Effector memory CD8-positive, alpha-beta T cell (primary cell): ENCODE measurements at places on chromosomes 6 and 20.

- no peaks in the 10 kb centered on the region for H3K4me1 ChIP-seq
- no peaks in the 10 kb centered on the region for H3K36me3 ChIP-seq
- H3K27me3 ChIP-seq, result peaks cover 28% of the 10 kb centered on the region
- H3K4me3 ChIP-seq, result no peak overlapping the region
Measured at GRCh38 chr6:1498491-1499113, 109.2 kb downstream of the FOXF2 start.

- no peak overlapping the region for H3K4me3 ChIP-seq
- peaks cover 2% of the 10 kb centered on the region for H3K4me1 ChIP-seq
- H3K27me3 ChIP-seq, result peaks cover 93% of the 10 kb centered on the region
Measured at GRCh38 chr20:46177768-46178167, 59.7 kb downstream of the CD40 start.

DNA sequence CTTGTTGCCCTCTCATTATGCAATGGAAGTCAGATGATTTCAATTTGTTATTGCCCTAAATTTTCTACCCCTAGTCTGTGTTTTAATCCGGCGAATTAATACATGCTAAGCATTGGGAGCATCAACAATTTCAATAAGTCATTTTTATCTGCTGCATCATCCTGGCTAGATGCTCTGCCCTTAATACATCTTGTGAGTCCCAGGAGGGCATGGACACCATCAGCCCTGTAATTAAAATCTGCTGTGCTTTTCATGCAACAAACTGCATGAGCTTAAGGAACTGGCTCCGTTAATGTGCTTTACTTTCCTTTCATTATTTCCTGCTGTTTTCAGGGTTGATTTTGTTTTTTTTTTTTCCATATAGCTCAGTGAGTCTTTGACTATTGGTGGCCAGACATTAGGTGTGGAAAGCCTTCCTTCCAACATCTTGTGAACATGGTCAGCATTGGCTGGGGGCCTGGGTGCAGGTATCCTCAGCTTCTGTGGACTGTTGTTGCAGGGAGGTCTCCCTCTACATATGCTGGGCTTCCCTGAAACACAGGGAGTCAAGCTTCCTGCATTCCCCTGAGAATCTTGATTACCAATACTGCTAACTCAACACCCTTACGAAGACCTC is 8.5 kb upstream of the PBOV1 start:
- DNase-seq, result no peak
- peaks cover 45% of the 10 kb centered on the region for H3K27me3 ChIP-seq
- H3K36me3 ChIP-seq, result no peaks in the 10 kb centered on the region
- H3K4me3 ChIP-seq, result no peak overlapping the region

DNA sequence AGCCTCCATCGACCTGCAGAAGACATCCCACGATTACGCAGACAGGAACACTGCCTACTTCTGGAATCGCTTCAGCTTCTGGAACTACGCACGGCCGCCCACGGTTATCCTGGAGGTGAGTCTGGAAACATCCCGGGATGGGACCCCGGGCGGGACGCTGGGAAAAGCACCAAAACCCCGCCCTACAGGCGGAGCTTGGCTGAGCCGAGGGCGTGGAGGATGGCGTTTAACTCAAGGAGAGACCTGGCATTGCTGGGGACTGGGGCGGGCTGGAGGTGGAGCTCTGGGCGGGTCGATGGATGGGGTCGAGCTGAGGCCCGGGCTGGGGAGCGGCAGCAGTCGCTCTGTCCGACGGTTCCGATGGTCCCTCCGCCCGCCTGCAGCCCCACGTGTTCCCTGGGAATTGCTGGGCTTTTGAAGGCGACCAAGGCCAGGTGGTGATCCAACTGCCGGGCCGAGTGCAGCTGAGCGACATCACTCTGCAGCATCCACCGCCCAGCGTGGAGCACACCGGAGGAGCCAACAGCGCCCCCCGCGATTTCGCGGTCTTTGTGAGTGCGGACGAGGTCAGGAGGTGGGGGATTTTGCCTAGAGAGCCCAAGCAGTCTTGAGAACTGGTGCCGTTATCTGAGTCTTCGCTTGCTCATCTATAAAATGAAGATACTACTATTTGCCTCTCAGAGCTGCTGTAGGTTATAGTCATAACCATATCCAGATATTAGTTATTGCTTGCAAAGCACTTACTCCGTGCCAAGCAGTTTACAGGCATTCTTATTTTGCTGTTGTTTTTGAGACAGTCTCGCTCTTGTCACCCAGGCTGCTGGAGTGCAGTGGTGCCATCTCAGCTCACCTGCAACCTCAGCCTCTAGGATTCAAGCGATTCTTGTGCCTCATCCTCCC is 3.8 kb downstream of the SPAG4 start:
- peak overlapping the region; percentile 90 for H3K4me3 ChIP-seq
- peaks cover 34% of the 10 kb centered on the region for H3K4me1 ChIP-seq
- H3K27me3 ChIP-seq, result no peaks in the 10 kb centered on the region

DNA sequence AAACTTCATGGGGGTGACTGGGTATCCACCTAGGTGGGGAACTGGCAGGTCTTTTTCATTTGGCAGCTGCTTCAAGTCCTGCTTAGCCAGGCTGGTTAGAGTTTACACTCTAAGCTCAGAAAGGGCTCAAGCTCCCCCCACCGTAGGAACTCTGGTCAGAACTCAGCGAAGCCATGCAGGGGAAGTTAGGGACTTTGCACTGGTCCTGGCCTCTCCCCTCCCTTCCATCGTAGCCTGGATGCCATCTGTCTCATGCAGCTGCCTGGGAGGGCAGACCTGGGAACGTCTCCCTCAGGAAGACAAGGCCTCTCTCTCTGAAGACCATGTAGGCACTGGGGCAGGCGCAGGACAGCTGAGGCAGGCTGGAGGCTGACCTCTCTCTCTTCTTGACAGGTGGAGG is 183.8 kb upstream of the UST start:
- peaks cover 18% of the 10 kb centered on the region for H3K4me1 ChIP-seq
- H3K27me3 ChIP-seq, result peaks cover 26% of the 10 kb centered on the region
- no peak overlapping the region for H3K4me3 ChIP-seq
- H3K36me3 ChIP-seq, result no peaks in the 10 kb centered on the region

GRCh38 chr20:14259689-14260088 is 77.7 kb downstream of the FLRT3 start:
- no peaks in the 10 kb centered on the region for H3K4me1 ChIP-seq
- DNase-seq, result no peak
- no peak overlapping the region for H3K4me3 ChIP-seq

DNA sequence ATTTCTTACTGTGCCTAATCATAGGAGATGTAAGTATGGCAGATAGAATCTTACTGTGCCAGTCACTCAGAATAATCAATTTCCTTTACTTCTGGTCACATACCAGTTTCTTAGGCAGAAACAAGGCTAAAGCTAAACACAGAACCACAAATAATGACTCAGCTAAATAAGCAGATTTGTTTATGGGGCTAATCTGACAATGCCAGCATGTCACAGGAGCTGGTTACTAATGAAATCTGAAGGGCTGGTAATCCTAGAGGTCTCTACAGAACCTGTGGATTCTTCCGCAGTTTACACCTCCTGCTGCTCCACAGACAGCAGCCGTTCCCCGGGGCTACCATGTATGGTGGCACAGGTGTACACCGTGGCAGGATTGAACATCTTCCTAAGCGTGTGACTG is 80.8 kb downstream of the LYRM4 start:
- DNase-seq, result no peak
- H3K36me3 ChIP-seq, result no peaks in the 10 kb centered on the region
- H3K27me3 ChIP-seq, result no peaks in the 10 kb centered on the region
- H3K27ac ChIP-seq, result no peak overlapping the region
- H3K4me1 ChIP-seq, result peaks cover 11% of the 10 kb centered on the region

- H3K4me3 ChIP-seq, result no peak overlapping the region
- H3K27ac ChIP-seq, result peak overlapping the region; percentile 83
- no peak for DNase-seq
- H3K27me3 ChIP-seq, result no peaks in the 10 kb centered on the region
- peaks cover 76% of the 10 kb centered on the region for H3K36me3 ChIP-seq
Measured at GRCh38 chr20:48740712-48741111, 87.1 kb downstream of the PREX1 start.

GRCh38 chr6:5462856-5463255 is 201.5 kb downstream of the FARS2 start:
- no peaks in the 10 kb centered on the region for H3K27me3 ChIP-seq
- H3K4me3 ChIP-seq, result no peak overlapping the region

GRCh38 chr6:135535989-135536414 is 38.5 kb upstream of the AHI1 start:
- H3K27ac ChIP-seq, result no peak overlapping the region
- peaks cover 25% of the 10 kb centered on the region for H3K4me1 ChIP-seq

DNA sequence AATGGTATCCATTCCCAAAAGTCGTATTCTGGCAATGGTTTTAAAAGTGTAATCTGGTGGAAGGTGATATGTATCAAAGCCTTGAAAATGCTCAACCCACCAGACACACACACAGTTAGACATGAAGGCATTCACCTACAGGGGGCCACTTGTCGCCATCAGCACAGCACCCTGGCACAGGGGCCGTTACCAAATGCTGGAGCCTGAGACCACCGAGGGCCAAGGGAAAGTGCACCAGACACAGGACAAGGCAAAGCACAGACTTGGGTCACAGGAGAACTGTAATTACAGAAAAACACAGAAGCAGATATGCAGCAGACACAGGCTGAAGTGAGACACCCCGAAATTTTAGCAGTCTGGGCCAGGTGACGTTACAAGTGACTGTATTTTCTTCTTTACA is 9.3 kb downstream of the TAF4 start:
- DNase-seq, result no peak
- peak overlapping the region; percentile 49 for H3K27ac ChIP-seq
- H3K4me3 ChIP-seq, result no peak overlapping the region

DNA sequence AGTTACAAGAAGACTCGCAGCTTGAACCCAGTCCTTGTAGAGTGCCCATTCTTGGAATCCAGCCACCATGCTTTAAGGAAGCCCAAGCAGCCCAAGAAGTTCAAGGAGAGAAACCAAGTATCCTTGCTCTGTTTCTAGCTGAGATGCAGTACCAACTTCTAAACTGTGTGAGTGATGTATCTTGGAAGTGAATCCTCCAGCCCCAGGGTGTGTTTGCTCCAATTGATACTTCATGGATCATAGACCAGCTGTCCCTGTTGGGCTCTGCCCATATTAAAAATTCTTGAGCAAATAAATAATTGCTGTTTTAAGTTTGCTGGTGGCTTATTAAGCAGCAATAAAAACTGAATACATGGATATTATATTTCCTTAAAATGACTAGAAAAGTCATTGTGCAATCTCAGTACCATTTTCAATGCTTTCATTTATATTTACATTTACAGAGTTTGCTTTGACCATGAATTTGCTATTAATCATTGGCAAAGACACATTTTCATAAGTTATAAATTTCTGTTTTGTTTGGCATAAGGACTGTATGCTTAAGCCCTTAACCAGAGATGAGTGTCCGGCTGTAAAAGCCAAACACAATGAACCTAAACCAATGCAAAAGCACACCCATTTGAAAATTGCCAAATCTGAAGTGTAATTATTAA is 9.2 kb downstream of the SPTLC3 start:
- H3K27me3 ChIP-seq, result no peaks in the 10 kb centered on the region
- no peak for DNase-seq
- H3K27ac ChIP-seq, result no peak overlapping the region
- no peaks in the 10 kb centered on the region for H3K4me1 ChIP-seq
- H3K4me3 ChIP-seq, result no peak overlapping the region

DNA sequence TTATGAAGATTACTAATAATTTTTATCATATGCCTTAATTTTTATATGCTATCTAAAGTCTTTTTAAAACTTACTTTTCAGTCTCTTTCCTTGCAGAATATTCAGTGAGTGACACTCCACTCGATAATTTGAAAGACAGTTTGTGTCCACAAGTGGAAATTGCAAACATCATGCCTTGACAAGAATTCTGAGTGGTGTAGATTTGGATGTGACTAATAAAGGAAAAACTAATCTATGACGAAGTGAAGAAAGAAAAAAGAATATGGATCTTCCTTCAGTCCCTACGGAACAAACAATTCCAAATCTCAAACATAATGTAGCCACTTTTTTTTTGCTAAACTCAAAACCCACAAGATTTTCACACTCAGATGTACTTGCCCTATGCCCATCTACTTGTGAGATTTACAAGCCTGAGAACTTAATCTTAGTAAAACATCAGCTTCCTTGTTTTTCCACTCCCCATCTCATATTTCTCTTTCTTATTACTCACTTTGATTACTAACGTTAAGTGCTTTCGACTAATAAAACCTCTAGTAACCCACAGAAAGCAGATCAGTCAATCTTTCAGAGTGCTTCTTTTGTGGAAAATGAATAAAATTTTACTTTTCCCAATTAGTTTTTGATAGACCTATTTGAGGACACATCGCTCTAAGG is 1155.8 kb downstream of the GRIK2 start:
- no peaks in the 10 kb centered on the region for H3K36me3 ChIP-seq
- H3K4me3 ChIP-seq, result no peak overlapping the region
- DNase-seq, result no peak
- no peak overlapping the region for H3K27ac ChIP-seq
- no peaks in the 10 kb centered on the region for H3K4me1 ChIP-seq

DNA sequence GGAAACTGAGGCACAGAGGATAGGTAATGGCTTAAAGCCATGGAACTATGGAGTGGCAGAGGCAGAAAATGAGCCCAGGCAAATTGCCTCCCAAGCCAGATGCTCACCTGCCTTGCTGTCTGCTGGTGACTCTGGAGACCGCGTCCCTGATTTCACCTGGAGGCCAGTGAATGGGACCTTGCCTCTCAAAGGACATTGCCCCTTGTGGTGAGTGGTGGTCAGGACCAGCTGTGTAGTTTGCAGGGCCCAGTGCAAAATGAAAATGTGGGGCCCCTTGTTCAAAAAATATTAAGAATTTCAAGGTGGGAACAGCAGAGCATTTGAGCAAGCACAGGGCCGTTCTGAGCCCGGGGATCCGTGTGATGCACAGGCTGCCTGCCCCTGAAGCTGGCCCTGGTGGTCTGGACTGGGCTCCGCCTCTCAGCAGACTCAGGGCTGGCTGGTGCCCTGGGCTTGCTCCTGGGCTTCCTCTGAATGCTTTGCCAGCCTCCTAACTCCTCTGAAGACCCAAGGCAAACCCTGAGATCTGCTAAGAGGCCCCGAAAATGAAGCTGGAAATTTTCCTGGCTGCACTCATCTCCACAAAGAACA is 19.8 kb upstream of the KCNG1 start:
- no peak overlapping the region for H3K4me3 ChIP-seq
- H3K4me1 ChIP-seq, result no peaks in the 10 kb centered on the region
- H3K27ac ChIP-seq, result no peak overlapping the region

GRCh38 chr6:14478381-14479225 is 361.0 kb downstream of the CD83 start:
- H3K4me1 ChIP-seq, result no peaks in the 10 kb centered on the region
- H3K36me3 ChIP-seq, result no peaks in the 10 kb centered on the region
- H3K4me3 ChIP-seq, result no peak overlapping the region
- H3K27me3 ChIP-seq, result peaks cover 6% of the 10 kb centered on the region
- H3K27ac ChIP-seq, result no peak overlapping the region

DNA sequence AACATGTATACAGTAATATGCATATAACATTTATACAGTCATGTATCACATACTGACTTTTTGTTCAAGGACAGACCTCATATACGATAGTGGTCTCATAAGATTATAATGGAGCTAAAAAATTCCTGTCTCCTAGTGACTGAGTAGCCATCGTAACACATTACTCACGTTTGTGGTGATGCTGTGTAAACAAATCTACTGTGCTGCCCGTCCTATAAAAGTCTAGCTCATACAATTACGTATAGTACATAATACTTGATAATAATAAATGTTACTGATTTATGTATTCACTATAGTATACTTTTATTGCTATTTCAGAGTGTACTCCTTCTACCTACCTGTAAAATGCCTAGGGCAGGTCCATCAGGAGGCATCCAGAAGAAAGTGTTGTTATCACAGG is 17.4 kb downstream of the SERAC1 start:
- H3K36me3 ChIP-seq, result peaks cover 31% of the 10 kb centered on the region
- no peak overlapping the region for H3K27ac ChIP-seq
- no peak for DNase-seq
- no peaks in the 10 kb centered on the region for H3K27me3 ChIP-seq
